ENCODE measurements at places on chromosomes 13 and 19. TPM values are rescaled to one million over a fixed set of nuclear protein-coding genes. Genes with fewer than 3 reads are reported as not detected.

GRCh38 chr13:98089246-98089645, 53.6 kb upstream of the FARP1 start:
- DNase-seq, result peak; percentile 28

DNA sequence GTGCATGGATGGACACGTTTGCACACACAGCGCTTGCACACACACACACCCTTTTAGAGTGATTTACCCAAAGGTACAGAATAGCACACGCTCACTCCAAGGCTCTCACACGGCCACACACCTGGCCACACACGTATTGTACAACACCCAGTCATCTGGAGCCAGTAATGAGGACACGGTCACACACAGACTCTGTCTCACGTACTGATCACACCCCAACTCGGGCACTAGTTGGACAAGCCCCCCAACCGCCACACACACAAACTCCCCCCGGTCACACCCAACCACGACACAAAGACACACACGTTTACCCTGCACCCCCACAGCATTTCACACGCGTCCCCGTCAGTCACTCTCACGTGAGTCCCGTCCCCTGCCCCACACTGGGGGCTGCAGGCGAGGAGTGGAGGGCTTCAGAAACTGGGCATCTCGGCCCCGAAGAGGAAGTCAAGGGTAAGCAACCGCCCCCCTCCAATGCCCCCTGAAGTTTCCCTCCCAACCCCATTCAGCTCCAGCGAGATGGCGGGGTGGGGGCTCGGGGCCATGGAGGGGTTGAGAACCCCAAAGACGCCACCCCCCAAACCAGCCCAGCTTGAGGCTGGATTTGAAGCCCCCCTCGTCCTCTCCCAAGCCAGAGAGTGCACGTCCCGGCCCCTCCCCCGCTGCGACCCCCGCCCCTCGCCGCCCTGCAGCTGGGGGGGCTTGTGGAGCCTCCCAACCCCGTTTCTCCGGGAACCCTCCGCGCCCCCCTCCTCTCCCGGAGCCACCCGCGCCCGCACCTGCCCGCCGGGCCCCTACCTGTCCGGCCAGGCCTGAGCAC, 599 bp downstream of the OLFM2 start:
- DNase-seq, result no peak

DNA sequence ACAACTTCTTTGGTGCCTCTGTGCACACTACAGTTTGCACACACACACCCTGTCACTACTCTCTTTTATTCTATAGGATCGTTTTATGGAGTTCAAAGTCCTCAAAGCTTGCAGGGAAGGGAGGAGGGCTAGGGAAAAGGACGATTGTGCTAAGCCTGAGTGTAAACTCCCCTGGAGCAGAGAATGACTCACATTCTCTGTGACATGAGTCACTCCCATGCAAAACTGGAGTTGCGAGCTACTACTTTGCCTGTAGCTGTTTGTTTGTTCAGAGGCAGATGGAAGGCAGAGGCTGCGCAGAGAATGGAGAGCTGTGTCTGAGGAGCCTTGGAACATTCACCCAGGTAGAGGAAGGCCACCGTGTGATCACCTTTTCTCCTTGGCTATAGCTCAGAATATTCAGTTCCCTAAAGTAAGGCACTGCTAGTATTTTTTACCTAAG, 80.5 kb upstream of the MBNL2 start:
- DNase-seq, result peak; percentile 89

- no peak for DNase-seq
Observed at GRCh38 chr19:19567391-19567790, 29.3 kb downstream of the CILP2 start.

GRCh38 chr19:41746593-41747227, 8.6 kb upstream of the CEACAM6 start:
- peak; percentile 66 for DNase-seq

DNA sequence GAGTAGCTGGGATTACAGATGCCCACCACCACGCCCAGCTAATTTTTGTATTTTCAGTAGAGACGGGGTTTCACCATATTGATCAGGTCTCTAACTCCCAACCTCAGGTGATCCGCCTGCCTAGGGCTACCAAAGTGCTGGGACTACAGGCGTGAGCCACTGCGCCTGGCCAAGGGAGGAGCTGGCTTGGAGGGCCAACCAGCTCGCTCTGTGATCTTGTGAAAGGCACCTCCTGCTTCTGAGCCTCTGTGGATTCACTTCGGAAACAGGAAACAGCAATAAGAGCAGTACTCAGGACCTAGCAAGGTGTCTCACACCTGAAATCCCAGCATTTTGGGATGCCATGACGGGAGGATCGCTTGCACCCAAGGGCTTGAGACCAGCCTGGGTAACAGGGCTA, 2.0 kb upstream of the ELL start:
- no peak for DNase-seq

DNA sequence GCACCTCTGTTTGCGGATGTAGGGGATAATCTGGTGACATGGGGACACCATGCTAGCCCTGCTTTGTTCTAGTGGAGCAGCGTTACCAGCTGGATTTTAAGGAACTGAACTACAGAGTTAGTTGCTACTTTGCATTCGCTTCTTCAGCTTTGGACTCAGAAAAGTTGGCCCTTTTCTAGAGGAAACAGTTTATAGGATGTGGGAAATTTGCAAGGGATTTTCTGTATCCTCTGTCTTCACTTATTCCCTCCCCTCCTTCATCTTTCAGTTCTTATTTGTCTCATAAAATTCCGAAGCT, 2.1 kb downstream of the GATAD2A start:
- no peak for DNase-seq

DNA sequence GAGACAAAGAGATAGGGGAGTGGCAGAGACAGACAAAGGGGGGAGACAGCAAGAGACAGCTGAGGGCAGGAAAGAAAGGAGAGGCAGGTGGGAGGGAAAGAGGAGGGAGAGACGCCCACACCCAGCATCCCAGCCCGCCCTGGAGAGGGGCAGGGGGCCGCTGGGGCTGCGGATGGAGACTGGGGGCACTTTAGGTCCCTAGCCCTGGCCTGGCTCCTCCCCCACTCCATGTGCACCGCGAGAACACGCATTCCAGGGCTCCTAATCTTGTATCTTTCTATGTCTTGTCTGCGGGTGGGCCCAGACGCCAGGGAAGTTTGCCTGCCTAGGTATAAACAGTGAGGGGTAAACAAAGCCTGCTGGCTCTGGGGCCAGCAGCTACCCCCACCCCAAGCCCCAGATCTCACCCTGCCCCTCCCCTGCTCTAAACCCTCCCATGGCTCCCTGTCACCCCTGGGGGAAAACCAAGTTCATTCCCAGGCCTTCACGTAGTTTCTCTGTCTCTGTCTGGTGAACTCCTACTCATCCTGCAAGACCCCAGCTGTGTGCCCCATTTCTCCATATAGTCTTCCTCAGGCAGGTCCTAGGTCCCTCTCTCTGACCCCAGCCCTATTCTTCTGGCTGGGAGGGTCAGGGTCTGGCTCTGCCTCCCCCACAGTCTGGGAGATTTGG, 5.7 kb downstream of the TLE5 start:
- no peak for DNase-seq

- no peak for DNase-seq
Observed at GRCh38 chr19:10517760-10518443, 655 bp upstream of the S1PR5 start.

GRCh38 chr13:99545979-99546378, 44.7 kb downstream of the TM9SF2 start:
- DNase-seq, result no peak

DNA sequence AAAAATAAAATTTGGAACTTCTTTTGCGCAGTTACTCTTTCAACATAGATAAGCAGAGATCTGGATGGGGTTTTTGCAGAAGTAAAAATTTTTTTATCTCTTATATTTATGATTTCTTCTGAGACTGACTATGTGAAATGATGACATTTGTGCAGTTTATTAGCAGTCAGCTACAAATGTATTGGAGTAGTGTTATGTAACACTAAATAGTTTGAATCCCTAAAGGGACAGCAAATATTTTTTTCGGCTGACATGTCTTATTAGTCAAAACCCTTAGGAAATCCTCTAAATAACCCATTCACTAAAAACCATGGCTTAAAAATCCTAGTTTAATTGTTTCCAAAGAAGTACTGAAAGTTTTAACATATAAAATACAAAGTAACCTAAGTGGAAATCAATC, 48.0 kb upstream of the EDNRB start:
- no peak for DNase-seq

- peak; percentile 8 for DNase-seq
Observed at GRCh38 chr19:29260477-29261317, 47.7 kb upstream of the UQCRFS1 start.

DNA sequence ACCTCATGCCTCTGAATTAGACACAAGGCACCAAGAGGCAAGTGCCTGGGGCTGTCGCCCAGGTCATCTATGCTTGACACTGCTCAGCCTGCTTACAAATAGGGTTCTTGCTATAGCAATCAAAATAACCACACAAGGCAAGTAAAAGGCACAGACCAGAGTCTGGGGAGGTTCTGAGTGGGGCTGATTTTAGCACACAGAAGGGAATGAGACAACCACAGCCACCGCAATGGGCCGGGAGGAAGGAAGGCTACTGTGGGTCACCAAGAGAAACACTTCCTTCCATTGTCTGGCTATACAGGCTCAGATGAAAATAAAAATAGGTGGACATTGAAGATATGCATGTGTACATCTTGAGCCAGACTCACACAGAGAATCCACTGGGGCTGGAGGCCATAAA, 159.1 kb downstream of the DLEU7 start:
- peak; percentile 76 for DNase-seq

- DNase-seq, result peak; percentile 63
Observed at GRCh38 chr19:58059003-58059670, at the start of gene ZNF135. ZNF135 (plus strand) TSS chr19:58059282; CDS start chr19:58060003, 721 bp downstream.

DNA sequence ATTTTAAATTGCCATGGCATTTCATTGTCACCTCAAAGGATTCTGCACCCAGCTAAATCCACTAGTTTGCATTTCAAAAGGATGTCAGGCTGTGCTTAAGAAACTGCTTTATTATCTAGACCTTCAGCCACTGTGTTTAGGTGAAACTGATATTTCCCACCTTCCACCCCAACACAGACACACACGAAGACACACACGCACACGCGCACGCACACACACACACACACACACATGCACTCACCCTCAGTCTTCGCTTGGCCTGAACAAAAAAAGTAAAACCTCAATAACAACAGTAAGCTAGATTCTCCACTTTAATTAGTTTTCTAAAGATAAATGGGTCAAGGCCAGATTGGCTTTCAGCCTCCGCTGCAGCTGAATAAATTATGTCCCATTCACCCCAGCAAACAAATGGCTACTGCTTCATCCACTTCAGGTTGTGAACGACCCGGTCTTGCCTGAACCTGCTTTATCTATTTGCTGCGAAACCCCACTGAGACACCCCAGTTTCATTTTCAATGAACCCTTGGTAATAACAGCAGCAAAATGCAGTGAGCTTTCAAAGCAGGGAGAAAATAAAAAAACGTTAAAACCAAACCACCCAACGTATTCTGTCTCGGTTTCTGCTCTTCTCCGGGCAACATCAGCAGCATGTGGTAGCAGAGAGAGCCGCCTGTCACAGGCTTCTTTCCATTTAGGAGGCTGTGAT, 166.8 kb downstream of the DCT start:
- no peak for DNase-seq

DNA sequence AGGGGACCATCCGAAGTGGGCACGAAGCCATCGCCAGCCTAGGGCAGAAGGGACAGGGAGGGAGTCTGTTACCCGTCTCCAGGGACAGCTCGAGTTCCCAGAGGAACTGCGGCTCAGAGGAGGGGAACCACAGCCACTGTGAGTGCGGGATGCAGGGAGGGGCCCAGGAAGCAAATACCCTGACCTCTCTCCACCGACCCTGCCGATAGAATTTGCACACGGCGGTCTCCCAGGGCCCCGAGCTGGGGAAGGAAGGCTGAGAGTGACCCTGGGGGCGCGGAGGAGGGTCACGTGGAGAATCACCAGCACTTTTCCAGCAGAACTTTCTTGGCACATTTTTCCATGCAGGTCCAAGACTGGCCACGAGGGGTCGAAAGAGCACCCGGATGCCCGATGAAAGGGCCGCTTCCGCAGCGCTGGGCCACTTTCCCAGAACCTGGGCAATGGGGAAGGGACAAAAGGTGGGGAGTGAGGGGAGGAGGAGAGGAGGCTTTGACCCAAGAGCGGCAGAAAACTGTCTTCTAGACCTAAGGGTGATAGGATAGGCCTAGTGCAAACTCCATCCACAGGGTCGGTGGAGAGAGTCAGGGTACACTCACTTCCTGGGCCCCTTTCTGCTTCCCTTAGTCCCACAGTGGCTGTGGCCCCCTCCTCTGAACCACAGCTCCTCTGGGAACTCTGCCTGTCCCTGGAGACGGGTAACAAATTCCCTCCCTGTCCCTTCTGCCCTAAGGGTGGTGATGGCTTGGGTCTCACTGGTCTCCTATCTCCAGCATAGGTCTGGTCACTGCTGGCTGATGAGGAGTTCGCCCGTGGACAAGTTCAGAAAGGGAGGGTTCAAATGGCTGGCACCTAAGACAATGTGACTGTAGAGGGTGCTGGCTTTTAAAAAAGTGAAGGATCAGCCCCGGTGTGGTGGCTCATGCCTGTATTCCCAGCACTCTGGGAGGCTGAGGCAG, 5.3 kb upstream of the GPR4 start:
- DNase-seq, result peak; percentile 85

DNA sequence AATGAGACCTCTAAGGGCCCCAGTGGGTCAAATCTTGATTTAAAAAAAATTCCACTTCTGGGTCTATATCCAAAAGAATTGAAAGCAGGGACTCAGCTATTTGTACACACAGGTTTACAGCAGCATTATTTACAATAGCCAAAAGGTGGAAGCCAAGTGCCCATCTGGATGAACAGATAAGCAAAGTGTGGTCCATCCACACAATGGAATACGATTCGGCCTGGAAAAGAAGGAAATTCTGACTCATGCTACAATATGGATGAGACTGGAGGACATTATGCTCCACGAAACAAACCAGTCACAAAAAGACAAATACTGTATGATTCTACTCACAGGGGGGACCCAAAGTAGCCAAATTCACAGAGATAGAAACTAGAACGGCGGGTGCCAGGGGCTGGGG, 76.7 kb downstream of the CACNA1A start:
- peak; percentile 89 for DNase-seq

DNA sequence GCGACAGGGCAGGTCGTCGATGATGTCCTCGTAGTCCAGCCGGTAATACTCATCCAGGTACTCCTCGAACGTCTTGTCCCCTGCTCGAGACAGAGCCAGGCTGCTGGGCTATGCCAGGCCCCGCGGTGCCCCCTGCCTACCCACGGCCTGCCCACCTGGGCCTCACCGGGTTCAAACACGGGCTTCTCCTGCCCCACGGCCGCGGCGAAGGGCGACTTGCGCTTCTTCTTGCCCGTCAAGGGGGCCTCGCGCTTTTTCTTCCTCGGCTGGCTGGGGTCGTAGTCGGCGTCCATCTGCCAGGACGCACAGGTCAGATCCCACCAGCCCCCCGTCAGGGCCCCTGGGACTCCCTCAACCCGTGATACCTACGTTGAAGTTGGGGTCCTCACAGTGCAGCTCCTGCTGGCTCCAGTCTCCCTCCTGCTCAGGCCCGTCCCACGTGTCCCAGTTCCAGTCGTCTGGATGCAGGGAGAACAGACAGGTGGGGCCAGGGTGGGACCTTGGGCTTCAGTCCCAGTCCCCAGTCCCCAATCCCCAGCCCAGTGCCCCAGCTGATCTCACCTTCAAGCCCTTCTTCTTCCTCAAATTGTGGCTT, 8.1 kb downstream of the KRI1 start:
- no peak for DNase-seq

- peak; percentile 56 for DNase-seq
Observed at GRCh38 chr13:27465611-27466010, 15.2 kb upstream of the MTIF3 start.

Gene ATP8B3
- 1.2 TPM for total RNA-seq

Gene DNAJC15
- 4.9 TPM for total RNA-seq

Gene PSG7
- not detected for total RNA-seq

Gene PLK5
- not detected for total RNA-seq

Gene KLK2
- total RNA-seq, result 0.14 TPM

Gene CGB3
- total RNA-seq, result not detected

Gene TTC9B
- total RNA-seq, result not detected

Gene KLK15
- not detected for total RNA-seq
